ENCODE measurements at places on chromosomes 1 and 21.

GRCh38 chr1:235124111-235124510 lies 4.5 kb downstream of the TOMM20 start:
- DNase-seq: no peak

DNA sequence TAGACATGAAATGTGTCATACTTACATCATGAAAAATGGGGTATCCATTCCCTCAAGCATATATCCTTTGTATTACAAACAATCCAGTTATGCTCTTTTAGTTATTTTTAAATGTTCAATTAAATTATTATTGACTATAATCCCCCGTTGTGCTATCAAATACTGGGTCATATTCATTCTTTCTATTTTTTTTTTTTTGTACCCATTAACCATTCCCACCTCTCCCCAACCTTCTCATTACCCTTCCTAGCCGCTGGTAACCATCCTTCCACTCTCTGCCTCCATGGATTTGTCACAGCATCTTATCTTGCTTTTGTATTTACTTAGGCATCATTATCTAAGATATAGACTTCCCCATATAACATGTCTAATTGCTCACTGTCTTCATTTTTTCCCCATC lies 15.8 kb downstream of the ATG4C start:
- no peak for DNase-seq

- no peak for DNase-seq
These were observed 22.3 kb upstream of the HSPA13 start for GRCh38 chr21:14405225-14405624.

- no peak for DNase-seq
These were observed 456.0 kb upstream of the PKN2 start for GRCh38 chr1:88228114-88228513.

- DNase-seq: no peak
These were observed 31.7 kb upstream of the CLDN14 start for GRCh38 chr21:36511484-36512220.

Data from neural progenitor cell (in vitro differentiated cells).